ENCODE measurements at places on chromosomes 3 and 15.

DNA sequence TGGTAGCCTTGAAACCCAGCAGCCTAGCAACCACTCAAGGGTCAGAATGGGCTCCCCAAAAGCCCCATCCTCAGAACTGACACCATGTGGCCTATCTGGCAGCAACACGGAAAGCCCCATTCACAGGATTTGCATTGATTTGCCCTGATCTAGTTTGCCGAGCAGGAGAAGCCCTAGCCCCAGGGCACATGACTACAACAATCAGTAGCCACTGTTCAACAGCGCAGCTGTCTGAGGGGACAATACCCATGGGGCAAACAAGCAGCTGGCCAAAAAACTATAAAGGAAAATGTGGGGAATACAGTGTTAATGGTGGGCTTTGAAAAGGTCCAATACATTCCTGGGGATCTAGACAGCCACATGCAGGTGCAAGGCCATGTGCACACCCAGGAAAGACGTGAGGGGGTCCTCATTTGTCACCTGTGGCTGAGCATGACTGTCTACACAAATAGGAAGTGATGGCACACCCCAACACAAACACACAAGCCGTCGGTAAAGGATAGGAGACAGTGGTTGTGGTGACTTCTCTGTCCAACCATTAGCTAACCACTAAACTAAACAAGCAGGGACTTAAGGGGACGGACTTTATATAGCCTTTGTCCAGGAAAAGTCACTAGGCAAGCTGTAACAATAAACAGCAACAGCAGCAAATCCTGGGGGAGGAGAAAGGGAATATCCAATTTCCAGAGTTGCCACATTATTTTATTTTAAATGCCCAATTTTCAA is 113.7 kb downstream of the LRIG1 start:
- DNase-seq: no peak

DNA sequence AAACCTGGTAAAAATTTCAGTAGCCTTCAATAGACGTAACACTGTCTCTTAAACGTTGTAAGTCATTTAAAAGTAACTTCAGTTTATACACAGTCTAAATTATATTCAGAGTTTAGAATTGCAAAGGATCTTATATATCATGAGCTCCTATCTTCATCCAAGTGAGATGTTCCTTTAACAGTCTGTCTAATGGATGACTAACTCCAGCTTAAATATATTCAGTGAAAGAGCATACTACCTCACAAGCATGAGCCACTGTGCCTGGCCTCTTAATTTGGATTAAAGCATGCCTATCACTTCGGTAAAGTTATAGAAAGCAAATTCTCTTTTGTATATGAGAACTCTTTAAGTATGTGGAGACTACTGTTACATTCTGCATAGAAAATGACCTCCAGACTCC is 7.0 kb downstream of the FYTTD1 start:
- no peak for DNase-seq

DNA sequence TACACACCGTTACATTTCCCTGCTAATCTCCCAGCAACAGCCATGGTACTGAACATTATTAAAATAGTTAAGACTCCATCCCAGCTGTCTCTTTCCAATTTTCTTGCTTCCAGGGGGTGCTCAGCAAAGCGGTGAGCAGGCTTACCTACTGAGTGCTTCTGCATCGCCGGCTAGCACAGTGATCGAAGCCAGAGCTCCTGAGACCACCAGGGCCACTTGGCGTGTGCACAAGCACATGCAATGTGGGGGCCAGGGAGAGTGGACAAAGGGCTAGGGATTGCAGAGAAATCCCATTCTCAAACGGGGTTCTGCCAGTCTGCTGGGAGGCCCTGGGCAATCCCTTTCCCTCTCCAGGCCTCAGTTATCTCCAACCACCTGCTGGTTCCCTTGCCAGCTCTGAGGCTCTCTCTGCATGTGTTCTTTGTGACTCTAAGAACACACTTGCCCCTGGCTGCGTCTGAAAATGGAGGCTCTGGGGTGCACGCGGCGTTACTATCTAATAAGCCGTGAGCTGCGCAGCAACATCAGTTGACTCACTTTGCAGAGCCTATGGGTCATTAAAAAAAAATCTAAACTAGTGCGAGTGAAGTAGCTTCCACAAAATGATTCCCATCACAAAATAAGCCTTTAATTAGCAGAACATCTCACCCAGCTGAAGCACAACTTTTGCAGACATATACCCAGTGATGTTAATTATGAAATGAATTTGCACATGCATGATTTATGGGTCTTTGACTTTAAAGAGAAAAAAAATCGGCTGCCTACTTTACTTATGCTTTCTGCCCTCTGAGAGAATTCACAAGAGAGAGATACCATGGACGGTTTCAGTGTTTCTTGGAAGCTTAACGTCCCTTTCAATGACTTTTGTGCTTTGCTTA is 271.5 kb downstream of the TLE3 start:
- DNase-seq: no peak

DNA sequence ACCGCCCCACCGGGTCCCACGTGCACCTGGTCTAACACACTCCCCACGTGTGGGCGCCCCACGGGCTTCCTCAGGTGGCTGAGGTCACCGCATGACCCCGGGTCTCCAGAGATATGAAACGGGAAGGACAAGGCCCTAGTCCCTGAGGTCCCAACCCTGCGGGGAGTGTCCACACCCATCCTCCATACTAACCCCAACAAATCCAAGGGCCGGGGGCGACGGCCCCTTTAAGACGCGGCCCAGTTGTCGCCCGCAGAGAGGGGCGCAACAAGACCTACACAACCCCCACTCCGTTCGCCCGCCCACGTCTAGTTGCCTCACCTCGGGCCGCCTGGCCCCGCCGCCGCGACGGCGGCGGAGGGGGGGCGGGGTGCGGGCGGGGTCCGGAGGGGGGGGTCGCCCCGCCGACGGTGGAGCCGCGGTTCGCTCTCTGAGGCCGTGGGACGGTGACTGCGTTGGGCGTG is 396 bp downstream of the INO80 start:
- DNase-seq: no peak

DNA sequence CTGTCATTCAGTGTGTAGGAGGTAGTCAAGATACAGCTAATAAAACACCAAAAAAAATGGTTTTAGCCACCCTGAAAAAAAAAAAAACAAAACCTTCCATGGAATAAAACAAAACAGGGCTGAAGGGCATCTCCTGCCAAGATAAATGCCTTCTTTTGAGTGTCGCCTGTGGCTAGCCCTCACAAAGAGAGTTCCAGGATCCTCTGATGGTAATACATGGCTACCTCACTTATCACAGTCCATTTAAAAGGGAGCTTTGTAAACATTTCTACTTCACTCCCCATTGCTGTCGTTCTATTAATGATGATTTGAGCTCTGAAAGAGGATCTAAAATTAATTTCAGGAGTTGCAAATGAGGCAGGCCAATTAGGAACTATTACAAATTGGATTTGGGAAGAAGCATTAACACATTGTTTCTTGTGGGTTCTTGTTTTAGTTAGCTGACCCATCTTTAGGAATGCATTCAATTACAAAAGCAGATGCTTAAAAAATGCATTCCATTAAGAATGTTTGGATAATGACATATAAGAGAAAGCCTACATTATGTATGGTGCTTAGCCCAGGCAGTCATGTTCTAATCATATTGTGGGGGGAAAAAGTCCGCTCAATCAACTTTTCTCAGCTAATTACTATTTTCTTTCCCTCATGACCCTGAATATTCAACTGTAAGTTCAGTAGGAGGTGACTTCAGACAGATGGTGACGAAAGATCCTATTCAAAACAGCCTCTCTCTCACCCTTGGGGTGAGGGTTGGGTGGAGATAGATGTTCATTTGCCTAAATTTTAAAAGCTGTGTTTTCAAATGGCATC is 255.1 kb upstream of the WNT5A start:
- DNase-seq: no peak

DNA sequence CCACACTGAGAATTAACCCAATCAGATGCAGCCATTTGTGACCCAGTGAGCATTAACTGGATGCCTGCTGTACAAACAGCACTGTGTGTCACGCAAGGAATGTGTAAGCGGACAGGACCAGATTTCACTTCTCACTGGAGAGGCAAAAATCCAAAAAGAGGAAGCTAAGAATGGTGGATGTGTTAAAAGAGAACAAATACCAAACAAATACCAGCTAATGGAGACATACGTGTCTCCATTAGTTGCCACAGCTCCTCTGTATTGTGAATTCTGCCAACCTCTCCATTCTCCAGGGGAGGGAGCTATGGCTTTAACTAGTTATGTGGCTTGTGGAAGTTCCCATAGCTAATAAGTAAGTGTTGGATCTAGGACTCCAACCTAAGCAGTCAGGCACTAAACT is 2.6 kb downstream of the LTF start:
- DNase-seq: no peak

GRCh38 chr3:138890555-138891187 is 55.9 kb upstream of the PIK3CB start:
- no peak for DNase-seq

DNA sequence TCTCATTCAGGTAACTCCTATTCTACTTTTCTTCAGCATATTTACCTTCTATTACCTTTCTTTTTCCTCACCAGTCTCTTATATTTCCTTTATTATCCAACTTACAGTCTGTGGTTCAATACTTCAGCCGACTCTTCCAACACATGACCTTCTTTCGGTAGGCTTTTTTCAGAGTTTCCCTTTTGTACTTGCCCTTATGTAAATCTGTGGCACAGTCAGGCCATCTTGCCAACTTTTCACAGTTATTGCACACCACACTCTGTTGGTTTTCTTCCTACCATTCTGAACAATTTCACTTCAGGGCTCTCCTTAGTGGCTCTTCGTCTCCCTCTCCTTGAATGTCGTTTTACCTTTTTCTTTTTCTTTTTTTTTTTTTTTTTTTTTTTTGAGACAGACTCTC is 427.8 kb downstream of the LPP start:
- DNase-seq: no peak

DNA sequence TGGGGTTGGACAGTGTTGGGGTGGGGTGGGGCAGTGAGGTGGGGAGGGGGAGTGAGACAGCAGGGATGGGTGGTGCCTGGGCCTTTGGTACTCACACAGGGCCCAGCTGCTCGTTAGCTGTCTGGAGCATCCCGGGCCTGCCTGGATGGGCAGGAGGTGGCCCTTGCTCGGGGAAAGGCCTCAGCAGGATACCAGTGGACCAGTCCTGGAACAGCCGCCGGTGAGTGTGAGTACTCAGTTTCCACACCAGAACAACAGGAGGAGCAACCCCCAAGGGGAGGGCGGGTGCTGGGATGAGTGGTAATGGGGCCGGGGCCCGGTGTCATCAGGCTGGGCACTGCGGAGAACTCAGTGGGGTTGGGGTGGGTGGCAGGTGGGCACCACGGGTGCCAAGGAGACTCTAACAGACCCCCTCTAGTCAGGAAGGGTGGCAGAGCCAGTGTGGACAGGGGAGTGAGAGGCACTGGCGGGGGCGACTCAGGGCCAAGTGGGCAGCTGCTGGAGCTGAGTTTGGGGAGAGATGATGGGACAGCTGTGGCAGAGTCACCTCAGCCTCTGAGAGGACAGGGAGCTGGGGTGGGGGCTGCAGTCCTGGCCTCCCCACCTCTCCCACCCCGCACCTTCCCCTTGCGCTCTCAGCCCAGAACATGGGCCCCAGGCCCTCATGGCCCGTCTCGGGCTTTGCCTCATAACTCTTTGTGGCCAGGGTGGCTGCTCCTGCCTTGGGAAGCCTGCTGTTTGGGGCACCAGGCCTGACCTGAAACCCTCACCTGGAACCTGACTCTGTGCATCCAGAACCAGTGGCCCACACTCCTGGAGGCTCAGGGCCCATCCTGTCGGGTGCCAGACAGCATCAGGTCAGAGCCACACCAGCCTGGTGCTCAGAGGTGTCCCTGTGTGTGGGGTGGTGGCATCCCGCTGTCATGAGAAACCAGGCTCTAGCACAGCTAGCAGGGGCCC is 52.1 kb upstream of the PRR23E start:
- DNase-seq: no peak

DNA sequence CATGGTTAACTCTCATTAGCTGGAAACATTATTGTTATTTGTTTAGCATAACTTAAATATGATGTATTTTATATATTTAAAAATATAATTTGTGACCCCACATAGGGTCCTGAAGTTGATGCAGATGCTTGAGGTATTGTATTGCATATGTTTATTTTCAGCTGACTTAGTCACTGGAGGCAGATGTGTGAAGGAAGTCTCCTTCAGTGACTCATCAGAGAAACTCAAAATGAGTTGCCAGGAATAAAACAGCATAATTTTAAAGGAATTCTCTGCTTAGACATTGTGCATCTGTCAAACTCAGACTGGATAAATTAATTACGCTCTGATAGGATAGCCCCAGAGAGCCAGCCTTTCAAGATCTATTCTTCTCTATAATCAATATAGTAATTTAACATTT is 7.9 kb upstream of the OR4F6 start:
- DNase-seq: no peak

GRCh38 chr3:42906070-42906847 is at the start of gene ZNF662:
Gene ZNF662, plus strand, starts transcription at chr3:42906142. Its CDS starts 1,973 bp downstream, at chr3:42908115.
- no peak for DNase-seq

- no peak for DNase-seq
These were observed 37.1 kb downstream of the PHC3 start for GRCh38 chr3:170144437-170144843.

DNA sequence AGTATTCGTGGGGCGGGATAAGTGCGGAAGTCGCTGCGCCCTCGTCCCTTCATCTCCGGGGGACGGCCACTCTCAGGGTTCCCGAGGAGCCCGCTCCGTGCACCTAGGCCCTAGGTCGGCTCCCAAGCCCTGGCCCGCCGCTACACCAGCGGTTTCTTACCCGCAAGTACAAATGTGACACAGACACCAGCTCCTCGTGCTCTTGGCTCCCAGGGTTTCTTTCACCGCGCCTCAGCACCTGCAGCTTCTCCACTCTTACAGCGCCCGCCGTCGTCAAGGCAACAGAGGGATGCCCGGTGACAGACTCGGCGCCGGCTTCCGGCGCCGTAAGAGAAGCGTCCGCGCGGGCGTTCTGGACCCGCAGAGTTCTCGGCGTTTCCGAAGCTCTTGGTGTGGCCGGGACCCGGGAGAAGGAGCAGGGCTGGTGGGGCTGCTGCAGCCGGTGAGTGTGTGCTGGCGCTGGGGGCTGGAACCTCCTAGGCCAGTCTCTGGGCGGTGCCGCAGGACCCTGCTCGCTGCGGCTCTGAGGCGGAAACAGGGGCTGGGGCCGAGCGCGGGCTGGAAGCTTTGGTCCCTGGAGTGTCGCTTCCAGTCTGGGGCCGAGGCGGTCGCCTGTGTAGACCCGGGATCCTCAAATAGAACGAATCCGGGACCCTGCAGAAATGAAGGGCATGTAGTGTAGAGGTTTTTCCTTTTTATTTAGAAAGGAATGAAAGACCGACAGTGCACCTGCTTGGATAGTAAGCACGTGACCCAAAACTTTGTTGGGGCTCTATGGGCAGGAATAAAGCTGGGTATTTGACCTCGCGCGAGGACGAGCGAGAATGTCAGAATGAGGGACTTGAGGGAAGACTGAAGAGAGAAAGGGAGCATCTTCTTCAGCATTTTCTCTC is 155.4 kb upstream of the GOLGA6L4 start:
- peak; percentile 70 for DNase-seq

Measured in nephron progenitor cell (in vitro differentiated cells).